Activated CD4-positive, alpha-beta T cell treated with anti-CD3 and anti-CD28 coated beads, Interleukin-2, Interleukin-4, amounts not matched to agents 100 ng/mL and 50 ng/mL, durations not matched to agents 16 hours and 8 hours (primary cell): ENCODE measurements at places on chromosomes 16 and 17.
A peak's percentile ranks its signal among the peaks of the same experiment; 100 is the strongest.

- peak; percentile 75 for DNase-seq
These were observed 365.6 kb downstream of the SLC39A11 start for GRCh38 chr17:72726936-72727335.

GRCh38 chr17:81387100-81388090 is 7.9 kb upstream of the BAHCC1 start:
- no peak for DNase-seq

- DNase-seq: peak; percentile 40
These were observed 199.1 kb downstream of the KATNIP start for GRCh38 chr16:27748868-27749546.

- no peak for DNase-seq
These were observed 5.0 kb downstream of the KATNB1 start for GRCh38 chr16:57740423-57741071.

GRCh38 chr17:9991351-9991750 is 86.3 kb upstream of the RCVRN start:
- no peak for DNase-seq

- DNase-seq: no peak
These were observed 186.2 kb downstream of the RBFOX3 start for GRCh38 chr17:79424471-79425185.

DNA sequence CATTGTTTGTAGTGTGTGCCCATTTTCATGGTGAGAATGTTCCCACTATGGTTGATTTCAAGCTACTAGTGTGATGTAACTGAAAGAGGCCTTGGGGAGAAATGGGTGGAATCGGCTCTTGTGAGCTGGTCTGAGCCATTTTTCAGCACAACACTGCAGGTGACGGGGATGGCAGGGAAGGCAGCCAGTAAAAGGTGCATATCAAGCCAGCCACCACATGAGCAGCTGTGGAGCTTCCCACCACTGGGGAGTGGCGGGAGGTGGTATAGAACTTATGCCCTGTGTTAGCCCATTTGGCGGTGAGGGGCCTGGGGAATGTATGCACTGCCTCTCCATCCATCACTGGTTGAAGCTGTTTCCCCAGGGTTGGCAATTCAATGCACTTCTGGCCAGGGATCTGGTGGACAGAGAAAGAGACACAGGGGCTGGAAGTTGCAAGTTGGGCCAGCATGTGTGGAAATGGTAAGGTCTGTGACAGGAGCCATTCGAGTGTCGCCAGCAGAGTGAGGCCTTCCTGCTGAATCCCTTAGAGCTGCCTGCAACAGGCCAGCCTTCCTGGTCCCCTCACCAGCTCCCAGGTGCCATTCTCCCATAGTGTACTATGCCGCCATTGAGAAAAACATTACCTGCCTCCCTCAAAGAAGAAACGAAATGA is 31.7 kb upstream of the BRD7 start:
- DNase-seq: no peak

DNA sequence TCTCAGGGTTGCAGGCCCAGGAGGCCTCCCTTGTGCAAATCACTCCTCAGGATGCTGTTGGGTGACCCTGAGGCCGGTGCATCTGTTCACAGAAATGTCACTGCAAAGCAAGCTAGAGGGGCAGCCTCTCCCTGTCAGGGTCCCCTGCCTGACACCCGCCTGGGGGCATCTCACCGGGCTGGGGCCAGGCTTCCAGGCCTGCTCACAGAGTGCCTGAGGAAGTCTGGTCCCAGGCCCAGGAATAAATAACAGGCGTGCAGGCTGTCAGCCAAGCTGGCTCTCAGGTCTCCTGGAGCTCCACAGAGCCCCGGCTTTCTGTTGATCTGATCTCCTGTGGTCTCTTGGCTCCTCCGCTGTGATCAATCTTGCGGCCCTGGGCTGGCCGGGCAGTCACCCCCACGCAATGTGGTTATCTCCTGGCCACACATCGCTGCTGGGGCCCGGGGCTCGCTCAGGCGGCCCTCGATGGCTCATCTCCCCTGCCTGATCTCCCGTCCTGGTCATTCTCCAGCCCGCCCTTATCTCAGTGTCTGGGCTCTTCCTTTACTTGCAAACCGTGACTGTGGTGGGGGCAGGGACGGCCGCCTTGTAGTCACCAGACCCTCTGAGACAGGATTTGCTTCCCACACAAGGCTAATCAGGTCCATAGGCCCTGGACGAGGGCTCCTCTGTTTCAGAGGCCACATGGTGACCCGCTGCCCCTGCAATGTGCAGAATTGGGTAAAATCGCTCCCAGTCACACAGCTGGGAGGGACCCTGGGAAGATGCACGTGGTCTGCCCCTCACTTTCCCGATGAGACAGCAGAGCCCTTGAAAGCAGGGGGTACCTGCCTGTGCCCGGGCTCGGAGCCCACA is 231.2 kb upstream of the GSE1 start:
- DNase-seq: no peak

DNA sequence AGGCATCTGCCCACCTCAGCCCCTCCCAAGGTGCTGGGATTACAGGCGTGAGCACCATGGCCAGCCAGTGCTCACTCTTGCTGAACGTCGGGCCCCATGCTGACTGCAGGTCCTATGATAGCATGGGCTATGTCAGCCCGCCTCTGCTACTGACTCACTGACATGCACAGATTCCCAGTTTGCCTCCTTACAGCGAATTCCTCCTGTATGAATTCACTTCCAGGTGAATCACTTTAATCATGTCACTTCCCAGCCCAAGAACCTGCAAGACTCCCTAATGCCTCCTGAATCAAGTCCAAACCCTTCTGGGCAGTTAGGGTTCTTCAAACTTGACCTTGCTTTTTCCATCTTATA is 16.1 kb upstream of the UBTF start:
- DNase-seq: no peak

DNA sequence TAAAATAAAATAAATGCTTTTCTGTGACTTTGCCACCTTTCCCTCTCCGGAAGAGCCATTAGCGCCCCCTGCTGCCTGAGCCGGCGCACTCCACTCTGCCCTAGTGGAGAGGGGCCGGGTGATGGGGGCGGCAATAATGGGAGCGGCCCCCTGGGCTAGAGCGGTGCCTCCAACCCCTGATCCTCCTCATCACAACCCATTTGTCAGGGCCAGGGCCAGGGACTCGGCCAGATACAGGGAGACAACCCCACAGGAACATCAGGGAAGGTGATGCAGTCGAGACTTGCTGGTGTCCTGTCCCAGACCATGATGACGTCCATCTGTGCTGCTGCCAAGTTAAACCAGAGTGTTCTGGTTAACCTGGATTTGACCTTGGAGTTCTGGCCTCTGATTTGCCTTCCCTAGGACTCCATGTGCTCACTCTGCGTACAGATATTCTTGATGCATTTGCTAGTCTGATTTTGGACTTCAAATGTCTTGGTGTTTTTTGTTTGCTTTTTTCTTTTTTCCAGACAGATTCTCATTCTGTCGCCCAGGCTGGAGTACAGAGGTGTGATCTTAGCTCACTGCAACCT is 46.1 kb upstream of the BPTF start:
- peak; percentile 32 for DNase-seq

- DNase-seq: no peak
These were observed 5.0 kb upstream of the SLC38A8 start for GRCh38 chr16:84047626-84048025.

GRCh38 chr17:9116861-9117568 is 95.7 kb downstream of the NTN1 start:
- DNase-seq: no peak

- DNase-seq: peak; percentile 67
These were observed 2.2 kb downstream of the NT5M start for GRCh38 chr17:17305281-17305801.

- DNase-seq: no peak
These were observed 996 bp downstream of the STRADA start for GRCh38 chr17:63740464-63741142.

GRCh38 chr16:75746359-75746758 is 20.1 kb upstream of the CPHXL start:
- no peak for DNase-seq

DNA sequence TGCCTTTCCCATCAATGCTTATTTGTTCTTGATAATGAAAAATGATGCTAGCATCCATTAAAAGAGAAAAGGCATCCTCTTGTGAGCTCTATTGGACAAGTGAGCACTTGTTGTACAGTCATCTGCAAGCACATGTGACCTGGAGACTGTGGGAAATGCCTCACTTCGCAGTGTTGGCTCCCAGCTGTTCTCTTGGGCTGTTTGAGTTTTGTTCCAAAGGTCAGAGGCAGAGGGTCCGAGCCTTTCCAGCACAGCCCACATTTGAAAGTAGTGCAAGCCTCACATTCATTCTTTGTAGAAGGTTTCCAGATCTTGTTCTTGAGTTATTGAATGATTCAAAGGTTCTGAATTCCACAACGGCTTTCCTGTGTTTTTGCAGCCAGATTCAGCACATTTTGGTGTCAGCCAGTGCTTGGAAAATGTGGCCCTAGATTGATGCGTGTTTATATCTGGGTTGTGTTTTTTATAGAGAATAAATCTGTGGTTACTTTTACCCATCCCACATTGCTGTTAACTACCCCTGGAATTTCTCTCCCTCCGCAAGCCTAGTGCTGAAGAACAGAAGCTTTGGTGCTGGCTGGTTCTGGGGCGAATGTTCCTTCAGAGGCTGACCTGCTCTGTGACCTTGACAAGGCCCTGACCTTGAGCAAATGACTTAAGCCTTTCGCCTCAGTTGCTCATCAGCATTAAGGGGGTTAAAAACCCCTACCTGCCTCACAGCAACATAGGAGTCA is 49.8 kb downstream of the CDH1 start:
- DNase-seq: no peak

GRCh38 chr16:47884116-47884725 is 271.6 kb downstream of the ABCC12 start:
- no peak for DNase-seq

GRCh38 chr17:82881900-82882714 is 42.3 kb upstream of the ZNF750 start:
- no peak for DNase-seq

- DNase-seq: no peak
These were observed 51.6 kb downstream of the PRMT7 start for GRCh38 chr16:68362262-68362913.

DNA sequence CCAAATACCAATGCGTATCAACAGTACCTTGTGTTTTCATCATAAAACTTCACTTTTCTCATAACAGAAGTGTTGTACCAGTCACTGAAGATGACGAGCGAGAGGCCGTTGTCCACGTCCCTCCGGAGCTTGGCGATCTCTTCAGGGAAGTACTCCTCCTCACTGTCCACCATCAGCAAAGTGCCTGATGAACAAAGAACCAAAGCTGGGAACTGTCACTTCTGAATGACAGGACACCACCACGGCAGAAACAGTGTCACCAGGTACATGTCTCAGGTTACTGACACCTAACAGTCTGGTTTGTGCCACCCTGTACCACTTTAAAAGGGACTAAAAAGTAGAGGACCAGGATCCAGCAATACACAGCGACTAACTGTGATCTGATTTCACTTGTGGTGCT is 25.0 kb upstream of the SLC38A8 start:
- DNase-seq: no peak

DNA sequence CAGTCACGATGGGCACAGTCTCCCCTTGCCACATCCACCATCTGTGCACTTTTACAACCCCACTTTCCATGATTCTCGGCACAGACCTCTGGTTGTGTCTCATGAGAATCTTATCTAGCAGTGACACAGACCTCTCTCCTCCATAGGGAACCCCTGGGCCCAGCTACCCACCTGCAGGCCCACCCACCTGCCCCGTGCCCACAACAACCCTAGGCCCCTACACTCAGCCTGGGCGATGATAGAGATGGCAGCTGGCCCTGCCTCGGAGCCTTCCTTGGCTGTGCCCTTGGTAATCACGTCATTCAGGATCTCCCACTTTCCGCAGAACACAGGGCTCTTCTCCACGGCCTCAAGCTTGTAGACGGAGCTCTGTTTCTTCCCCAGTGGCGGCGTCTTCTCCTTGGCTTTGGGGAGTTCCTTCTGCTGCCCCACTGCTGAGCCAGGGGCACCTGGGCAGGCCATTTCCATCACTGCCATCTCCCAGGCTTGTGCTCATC is 26.5 kb downstream of the MAP3K14 start:
- DNase-seq: no peak

GRCh38 chr17:64780096-64781013 is 118.2 kb upstream of the SMURF2 start:
- DNase-seq: peak; percentile 83

DNA sequence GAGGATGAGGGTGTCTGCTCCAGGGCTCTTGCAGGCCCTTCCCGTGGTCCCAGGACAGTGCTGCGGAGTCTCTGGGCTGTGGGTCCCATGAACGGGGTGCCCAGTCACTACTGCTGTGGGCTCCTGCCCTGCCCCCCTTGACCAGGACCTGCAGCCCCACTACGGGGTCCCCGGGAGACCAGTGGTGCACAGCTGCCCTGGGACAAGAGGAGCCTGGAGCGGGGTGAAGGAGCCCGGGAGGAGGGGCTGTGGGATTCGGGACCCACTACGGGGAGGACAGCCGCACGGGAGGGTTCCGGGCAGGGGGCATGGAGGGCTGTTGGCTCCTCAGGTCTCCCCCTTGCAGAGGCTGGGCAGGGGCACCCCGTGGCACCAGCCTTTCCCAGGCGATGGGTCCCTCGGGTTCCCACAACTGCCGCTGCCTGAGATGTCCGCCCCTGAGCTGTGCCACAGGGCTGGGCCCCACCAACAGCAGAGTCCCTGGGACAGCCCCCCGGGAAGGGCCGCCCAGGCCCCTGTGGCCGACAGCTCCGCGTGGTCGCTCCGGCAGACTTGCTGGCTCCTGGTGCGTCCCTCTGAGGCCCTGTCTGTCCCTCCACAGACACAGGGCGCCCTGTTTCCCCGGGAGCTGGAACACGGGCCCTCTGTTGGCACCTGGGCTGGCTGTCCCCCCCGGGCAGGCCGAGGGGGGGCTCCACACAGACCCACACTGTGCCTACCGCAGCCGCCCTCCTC is 52.1 kb upstream of the GNG13 start:
- DNase-seq: no peak

DNA sequence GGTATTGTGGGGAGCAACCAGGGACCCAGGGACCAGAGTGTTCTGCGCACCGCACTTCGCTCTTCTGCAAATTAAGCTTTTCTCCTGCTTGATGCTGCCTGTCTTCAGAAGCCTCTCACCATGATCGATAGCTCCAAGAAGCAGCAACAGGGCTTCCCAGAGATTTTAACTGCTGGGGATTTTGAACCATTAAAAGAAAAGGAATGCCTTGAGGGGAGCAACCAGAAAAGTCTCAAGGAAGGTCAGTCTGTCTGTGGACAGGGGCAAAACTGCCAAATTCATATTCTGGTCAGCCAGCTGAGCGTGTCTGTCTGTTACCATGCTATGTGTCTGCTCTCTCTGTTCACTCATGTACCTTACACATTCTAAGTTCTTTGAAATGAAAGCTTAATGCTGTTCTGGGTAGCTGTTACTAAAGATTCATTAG is 115.7 kb downstream of the MRTFB start:
- DNase-seq: no peak
